ENCODE measurements at places on chromosomes 1 and 21. TPM values are rescaled to one million over a fixed set of nuclear protein-coding genes. Genes with fewer than 3 reads are reported as not detected.

DNA sequence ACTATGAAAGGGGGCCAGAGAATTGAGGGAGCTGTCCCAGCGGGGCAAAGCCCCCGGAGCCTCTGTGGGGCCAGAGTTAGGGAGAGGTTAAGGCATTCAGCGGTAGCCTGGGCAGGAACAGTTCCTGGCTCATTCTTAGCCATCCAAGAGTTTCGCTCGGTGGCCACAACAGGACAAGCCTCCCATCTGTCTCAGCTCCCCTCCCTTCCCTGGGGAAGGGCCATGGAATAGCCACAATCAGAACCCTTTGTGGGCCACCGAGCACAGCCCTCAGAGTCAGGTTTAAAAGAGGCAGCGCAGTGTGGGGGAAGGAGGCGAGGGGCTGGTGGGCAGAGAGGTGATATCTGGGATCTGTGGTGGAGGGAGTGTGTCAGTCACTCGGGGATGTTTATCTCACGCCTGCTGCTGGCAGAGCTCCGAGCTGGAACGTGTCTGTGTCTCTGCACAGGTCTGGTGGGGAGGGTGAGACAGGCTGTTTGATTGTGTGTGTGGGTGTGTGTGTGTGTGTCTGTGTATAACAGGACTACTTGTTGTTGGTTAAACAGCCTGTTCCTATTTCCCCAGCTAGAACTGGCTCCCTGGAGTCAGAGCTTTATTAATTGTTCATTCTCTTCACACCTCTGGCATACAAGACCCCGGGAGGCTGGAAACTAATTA lies 49.6 kb upstream of the GOLT1A start:
- DNase-seq = peak; percentile 39

GRCh38 chr1:230158415-230159291 lies 91.6 kb downstream of the GALNT2 start:
- no peak for DNase-seq

DNA sequence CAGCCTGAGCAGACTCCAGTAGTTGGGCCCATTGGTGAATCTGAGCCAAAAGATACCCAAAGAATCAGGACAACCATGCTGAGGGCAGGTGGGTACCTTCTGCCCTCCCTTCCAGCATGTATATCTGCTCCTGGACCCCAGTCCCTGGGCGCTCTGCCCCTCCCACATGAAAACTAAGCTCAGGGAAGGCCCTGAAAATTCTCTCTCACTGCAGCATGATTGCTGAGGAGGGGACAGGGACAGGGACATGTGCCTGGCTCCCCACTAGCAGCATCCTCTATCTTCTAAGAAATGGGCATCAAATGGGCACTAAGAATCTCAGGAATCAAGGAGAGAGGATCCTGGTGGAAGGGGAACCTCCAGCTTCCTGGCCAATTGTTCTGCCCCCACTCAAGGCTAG lies 446.0 kb downstream of the MATN1 start:
- no peak for DNase-seq

DNA sequence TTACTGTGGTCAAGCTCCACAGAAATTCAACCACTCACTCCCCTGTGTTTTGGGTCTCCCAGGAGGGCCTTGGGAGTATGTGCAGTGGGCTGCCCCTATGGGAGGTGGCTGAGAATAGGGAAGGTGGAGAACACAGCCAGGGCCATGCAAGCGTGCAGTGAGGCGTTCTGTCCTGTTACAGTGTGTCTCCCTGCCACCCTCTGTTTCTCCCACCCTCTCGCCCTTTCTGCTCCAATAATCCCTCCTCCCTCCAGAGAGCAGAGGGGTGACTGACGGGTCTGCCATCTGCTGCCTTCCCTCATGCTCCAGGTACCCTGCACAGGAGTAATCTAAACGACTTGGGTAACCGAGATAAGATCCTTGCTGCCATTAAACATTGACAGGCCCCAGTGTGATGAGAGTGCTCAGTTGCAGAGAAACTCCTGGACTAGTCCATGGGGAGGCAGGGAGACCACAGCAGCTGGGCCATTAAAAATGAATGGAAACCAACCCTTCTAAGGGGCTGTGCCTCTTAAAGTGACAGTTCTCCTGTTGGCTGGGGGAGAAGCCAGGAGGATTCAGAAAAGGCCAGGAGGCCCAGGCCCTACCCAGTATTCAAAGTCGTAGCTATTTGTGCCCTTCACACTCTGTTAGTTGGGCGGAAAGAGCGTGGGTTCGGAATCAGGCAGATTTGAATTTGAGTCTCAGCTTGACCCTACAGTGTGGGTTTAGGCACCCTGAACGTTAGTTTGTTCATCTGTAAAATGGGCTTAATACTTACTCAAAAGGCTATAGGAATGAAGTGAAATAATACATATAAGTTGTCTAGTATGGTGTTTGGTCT lies 22.4 kb upstream of the BTG2 start:
- DNase-seq = peak; percentile 53

- DNase-seq = no peak
These were observed 156.3 kb downstream of the ST6GALNAC3 start for GRCh38 chr1:76230842-76231281.

- DNase-seq = no peak
These were observed 39.4 kb downstream of the RCSD1 start for GRCh38 chr1:167669209-167670124.

DNA sequence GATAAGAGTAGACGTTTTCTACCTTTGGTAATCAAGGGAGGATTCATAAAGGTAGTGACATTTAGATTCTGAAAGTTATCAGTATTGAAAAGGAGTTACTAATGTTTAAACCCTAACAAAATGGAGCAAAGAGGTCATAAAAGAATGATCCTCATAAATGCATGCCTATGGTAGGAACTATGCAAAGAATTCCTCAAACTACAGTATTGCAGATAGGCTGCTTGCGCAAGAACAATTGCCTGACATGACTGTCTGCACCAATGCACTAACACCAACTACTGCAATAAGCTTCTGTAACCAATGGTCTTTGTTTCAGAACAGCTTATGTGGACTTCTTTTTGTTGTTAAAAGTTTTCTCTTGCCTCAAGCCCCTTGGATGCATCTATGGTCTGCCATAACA lies 597.3 kb upstream of the ADGRL4 start:
- DNase-seq = no peak

Gene TEX38
- not detected for total RNA-seq

GRCh38 chr1:83034851-83035250 lies 964.1 kb downstream of the TTLL7 start:
- no peak for DNase-seq

Gene DCST2
- 0.64 TPM for total RNA-seq

GRCh38 chr1:206717674-206717989 lies 32.9 kb downstream of the MAPKAPK2 start:
- no peak for DNase-seq

DNA sequence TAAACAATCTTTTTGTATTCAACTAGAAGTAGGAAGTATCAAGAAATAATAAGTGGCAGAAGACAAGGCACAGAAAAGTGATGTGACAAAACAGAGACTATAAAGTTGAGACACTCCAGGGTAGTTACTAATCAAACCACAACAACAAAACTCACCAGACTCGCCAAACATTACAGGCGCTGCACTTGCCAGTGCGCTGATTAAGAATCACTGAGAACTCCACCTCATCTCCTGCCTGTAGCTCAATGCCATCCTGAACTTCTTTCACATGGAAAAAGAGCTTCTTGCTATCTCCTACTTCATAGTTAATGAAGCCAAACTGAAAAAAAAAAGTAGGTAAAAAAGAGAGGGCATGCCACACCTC lies 2.8 kb upstream of the NRAS start:
- DNase-seq = no peak

- no peak for DNase-seq
These were observed 3.3 kb upstream of the AGPAT3 start for GRCh38 chr21:43861706-43862105.

Gene PLA2G5
- not detected for total RNA-seq

Gene CR1L
- not detected for total RNA-seq

DNA sequence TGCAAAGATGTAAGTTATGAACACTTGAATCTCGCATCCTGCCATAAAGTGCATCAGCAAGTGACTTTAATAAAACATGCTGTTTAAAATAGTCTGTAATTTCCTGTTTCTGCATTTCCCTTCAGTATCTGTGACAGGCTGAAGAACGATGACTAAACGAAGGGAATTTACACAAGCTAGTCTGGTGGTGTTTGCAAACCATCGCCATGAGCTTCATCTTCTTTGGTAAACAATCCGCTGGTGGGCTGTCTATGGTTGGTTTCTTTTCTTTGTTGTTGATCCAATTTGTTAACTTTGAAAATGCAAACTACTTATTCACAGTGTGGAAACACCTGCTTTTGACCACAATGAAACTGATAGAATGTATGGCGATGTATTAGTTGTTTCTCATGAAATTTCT lies 13.9 kb downstream of the SERTAD4 start:
- no peak for DNase-seq

DNA sequence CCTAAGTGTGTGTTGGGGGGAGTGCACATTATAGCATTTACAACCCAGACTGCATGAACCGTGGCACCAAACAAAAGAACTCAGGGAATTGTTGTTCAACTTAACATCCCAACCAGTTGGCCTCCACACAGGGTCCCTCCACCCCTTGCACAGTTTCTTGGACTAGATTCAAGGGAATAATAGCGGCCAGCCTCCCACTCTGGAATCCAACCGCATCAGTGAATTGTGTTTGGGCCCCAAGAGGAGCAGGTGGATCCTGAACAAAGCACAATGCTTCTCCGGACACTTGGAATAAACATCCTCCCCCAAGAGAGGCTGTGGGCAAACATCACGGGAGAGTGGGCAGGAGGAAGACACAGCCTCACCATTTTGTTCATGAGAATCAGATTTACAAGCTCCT lies 18.2 kb downstream of the CD34 start:
- no peak for DNase-seq

- DNase-seq = no peak
These were observed 7.4 kb upstream of the TIAM1 start for GRCh38 chr21:31351438-31351837.

GRCh38 chr1:228540161-228540917 lies 53.2 kb downstream of the RNF187 start:
- DNase-seq = no peak

Measured in glutamatergic neuron (in vitro differentiated cells).